T-helper 17 cell (primary cell): ENCODE measurements at places on chromosomes 12 and 14. TPM values are rescaled to one million over a fixed set of nuclear protein-coding genes. Genes with fewer than 3 reads are reported as not detected.

- no peaks in the 10 kb centered on the region for H3K27me3 ChIP-seq
- peaks cover 27% of the 10 kb centered on the region for H3K4me1 ChIP-seq
- no peaks in the 10 kb centered on the region for H3K36me3 ChIP-seq
Observed at GRCh38 chr12:106956048-106956578, 406 bp downstream of the TMEM263 start.

Gene SLC5A8
- not detected for total RNA-seq

DNA sequence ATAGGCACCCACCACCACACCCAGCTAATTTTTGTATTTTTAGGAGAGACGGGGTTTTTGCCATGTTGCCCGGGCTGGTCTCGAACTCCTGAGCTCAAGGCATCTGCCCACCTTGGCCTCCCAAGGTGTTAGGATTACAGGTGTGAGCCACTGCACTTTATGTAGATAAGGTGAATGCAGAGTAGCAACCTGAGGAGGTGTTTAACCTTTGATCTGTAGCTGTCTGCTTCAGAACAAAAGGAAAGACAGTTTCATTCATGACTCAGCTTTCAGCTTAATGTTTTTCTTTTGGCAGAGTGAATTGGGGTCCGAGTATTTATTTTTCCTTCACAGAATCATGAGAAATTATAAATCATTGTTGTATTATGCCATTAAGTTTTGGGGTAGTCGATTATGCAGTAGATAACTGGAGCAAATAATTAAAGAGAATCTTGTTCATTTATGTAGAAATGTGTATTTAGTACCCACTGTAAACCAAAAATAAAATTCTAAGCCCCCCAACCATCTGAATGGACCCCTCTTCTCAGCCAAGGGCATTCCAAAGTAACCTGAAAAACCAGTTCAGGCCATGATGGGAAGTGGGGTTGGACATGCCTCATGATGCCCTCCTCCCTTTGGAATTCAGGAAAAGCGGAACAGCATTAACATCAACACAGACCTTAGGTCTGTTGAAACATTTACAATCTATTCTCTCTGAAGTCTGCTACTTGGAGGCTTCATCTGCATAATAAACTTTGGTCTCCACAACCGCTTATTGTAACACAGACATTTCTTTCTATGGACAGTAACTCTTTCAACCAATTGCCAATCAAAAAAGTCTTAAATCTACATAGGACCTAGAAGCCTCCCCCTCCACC is 10.7 kb upstream of the STX2 start:
- no peak for DNase-seq
- H3K27ac ChIP-seq = no peak overlapping the region
- no peaks in the 10 kb centered on the region for H3K27me3 ChIP-seq

Gene LMNTD1
- not detected for total RNA-seq

Gene FAM186B
- total RNA-seq = 0.39 TPM

Gene INHBC
- total RNA-seq = not detected

Gene STAC3
- 1.6 TPM for total RNA-seq

Gene GARIN6
- total RNA-seq = not detected

DNA sequence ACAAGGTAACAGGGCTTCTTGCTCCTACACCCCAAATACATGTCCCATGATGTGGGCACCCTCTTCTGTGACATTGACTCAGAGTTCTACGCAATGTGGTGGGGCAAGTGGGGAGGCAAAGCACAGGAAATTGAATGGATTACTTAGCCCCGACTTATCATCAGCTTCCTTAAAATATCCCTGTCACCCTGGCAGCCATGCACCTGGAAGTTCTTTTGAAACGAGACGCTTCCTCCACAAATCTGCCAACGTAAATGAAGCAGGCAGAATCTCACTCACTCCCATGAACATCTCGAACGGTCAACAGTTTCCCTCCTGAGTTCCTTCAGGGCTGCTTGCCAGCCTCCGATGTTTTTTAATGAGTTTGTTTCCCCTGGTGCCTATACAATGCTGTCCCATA is 33.5 kb downstream of the RNFT2 start:
- H3K27me3 ChIP-seq = no peaks in the 10 kb centered on the region
- H3K27ac ChIP-seq = no peak overlapping the region
- H3K4me3 ChIP-seq = no peak overlapping the region
- H3K4me1 ChIP-seq = peaks cover 4% of the 10 kb centered on the region
- H3K36me3 ChIP-seq = peaks cover 5% of the 10 kb centered on the region

GRCh38 chr12:12613344-12613743 is 1.7 kb downstream of the CREBL2 start:
- no peaks in the 10 kb centered on the region for H3K27me3 ChIP-seq
- peak overlapping the region; percentile 97 for H3K4me3 ChIP-seq
- H3K4me1 ChIP-seq = peaks cover 51% of the 10 kb centered on the region
- H3K27ac ChIP-seq = peak overlapping the region; percentile 99
- no peak for DNase-seq

Gene TAS2R10
- 0.45 TPM for total RNA-seq

- H3K27me3 ChIP-seq = peaks cover 8% of the 10 kb centered on the region
- no peak overlapping the region for H3K4me3 ChIP-seq
- no peaks in the 10 kb centered on the region for H3K4me1 ChIP-seq
- no peak overlapping the region for H3K27ac ChIP-seq
- peaks cover 1% of the 10 kb centered on the region for H3K36me3 ChIP-seq
Observed at GRCh38 chr12:53811606-53812005, 59.8 kb upstream of the CISTR start.

GRCh38 chr12:24121911-24122310 is 172.4 kb upstream of the SOX5 start:
- no peak for DNase-seq
- no peak overlapping the region for H3K4me3 ChIP-seq
- H3K4me1 ChIP-seq = no peaks in the 10 kb centered on the region
- no peak overlapping the region for H3K27ac ChIP-seq
- H3K36me3 ChIP-seq = no peaks in the 10 kb centered on the region
- H3K27me3 ChIP-seq = no peaks in the 10 kb centered on the region

- H3K4me1 ChIP-seq = peaks cover 2% of the 10 kb centered on the region
- H3K27ac ChIP-seq = no peak overlapping the region
- H3K4me3 ChIP-seq = no peak overlapping the region
- no peaks in the 10 kb centered on the region for H3K36me3 ChIP-seq
- DNase-seq = no peak
Observed at GRCh38 chr12:15526033-15526432, 203.7 kb downstream of the PTPRO start.

DNA sequence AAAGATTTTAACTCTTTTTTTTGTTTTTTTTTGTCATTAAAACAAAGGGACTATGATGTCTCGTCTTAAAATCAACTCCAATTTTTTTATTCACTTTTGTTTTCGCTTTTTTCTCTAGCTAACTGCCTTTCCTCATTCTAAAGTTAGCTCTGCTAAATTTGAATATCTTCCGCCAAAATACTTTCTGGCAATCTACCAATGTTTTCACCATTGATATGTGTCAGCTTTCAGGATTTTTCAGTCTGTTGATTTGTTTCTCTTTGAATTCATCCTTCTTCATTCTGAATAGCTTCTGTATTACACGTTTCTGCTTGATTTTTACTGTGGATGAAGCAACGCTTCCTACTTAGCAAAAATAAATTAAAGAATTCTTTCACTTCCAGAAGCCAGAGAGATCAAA is 38.7 kb upstream of the NOVA1 start:
- no peak for DNase-seq
- no peak overlapping the region for H3K27ac ChIP-seq
- no peaks in the 10 kb centered on the region for H3K36me3 ChIP-seq
- H3K4me3 ChIP-seq = no peak overlapping the region
- no peaks in the 10 kb centered on the region for H3K4me1 ChIP-seq
- H3K27me3 ChIP-seq = no peaks in the 10 kb centered on the region

DNA sequence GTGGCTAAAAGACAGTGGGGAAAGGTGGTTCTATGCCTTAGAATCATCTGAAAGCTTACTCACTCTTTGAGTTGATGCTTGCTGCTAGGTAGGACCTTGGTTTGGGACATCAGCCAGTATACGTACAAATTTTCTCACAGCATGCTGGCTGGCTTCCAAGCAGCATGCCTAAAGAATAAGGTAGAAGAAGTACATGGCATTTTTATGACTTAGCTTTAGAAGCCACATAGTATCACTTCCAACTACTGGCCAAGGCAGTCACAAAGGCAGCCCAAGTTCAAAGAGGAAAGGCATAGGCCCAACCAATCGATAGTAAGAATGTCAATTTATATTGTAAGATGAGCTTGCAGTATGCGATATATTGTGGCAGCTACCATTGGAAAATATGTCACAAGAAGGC is 284.2 kb upstream of the CAND1 start:
- H3K4me3 ChIP-seq = no peak overlapping the region
- DNase-seq = no peak
- peaks cover 11% of the 10 kb centered on the region for H3K27me3 ChIP-seq

DNA sequence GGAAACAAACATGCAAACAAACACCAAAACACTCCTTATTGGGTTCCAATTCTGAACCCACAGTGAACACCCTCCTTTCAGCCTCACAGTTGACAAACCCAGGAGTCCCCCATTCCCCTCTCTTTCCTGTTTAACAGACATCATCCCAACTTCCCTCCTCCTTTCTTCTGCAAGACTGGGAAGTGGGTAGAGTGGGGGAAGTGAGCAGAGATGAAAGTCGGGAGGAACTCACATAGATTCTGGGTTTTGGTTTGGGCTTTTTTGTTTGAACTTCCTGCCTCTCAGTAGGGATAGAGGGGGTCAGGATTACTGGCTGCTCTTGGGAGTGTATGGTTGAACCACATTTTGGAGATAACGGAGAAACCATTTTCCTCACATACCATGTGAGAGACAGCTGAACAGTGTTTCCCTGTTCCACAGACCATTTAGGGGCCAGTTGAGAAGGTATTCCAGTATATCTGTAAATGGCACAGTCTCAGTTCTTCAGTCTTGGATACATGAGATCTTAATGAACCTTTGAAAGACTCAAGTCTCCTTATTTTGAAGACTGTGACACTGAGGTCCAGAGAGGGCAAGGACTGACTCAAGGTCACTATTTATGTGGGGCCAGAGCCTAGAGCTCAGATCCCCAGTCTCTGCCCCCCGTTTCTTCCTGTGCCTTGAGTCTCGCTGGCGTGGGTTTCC is 3.9 kb upstream of the GPR84 start:
- no peak for DNase-seq
- H3K36me3 ChIP-seq = no peaks in the 10 kb centered on the region
- H3K4me3 ChIP-seq = peak overlapping the region; percentile 73
- H3K27ac ChIP-seq = peak overlapping the region; percentile 72
- no peaks in the 10 kb centered on the region for H3K27me3 ChIP-seq

Gene NAV3
- total RNA-seq = not detected

- H3K4me1 ChIP-seq = no peaks in the 10 kb centered on the region
- H3K4me3 ChIP-seq = no peak overlapping the region
- H3K36me3 ChIP-seq = no peaks in the 10 kb centered on the region
- DNase-seq = no peak
Observed at GRCh38 chr14:78088916-78089315, 81.3 kb upstream of the NRXN3 start.

Gene WSCD2
- 0.60 TPM for total RNA-seq

Gene PPM1A
- 67.2 TPM for total RNA-seq

GRCh38 chr12:78018171-78018910 is 187.6 kb downstream of the NAV3 start:
- DNase-seq = no peak
- H3K27ac ChIP-seq = no peak overlapping the region
- no peak overlapping the region for H3K4me3 ChIP-seq

- peaks cover 7% of the 10 kb centered on the region for H3K4me1 ChIP-seq
- H3K36me3 ChIP-seq = peaks cover 2% of the 10 kb centered on the region
- no peak overlapping the region for H3K27ac ChIP-seq
- H3K27me3 ChIP-seq = no peaks in the 10 kb centered on the region
Observed at GRCh38 chr12:94141892-94142291, 6.5 kb upstream of the PLXNC1 start.

GRCh38 chr14:105748204-105748578 is 221.8 kb downstream of the TMEM121 start:
- H3K36me3 ChIP-seq = no peaks in the 10 kb centered on the region
- H3K4me1 ChIP-seq = peaks cover 5% of the 10 kb centered on the region
- H3K27ac ChIP-seq = no peak overlapping the region

Gene BIN2
- 233 TPM for total RNA-seq

Gene TDRD9
- total RNA-seq = not detected

DNA sequence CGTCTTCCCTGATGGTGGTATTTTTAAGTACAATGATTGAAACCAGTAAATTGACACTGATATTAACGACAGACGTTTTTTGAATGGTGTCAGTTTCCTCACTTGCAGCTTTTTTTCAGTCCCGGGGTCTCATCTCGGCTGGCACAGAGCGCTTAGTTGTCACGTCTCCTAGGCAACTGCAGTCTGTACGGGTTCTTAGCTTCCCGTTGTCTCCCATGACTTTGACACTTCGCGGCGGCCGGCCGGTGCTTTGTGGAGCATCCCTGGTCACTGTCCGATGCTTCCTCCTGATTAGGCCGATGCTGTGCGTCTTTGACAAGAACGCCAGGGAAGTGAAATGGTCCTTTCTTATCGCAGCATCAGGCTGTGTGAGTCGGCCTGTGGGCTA is 67.4 kb downstream of the ADGRD1 start:
- DNase-seq = no peak
- no peak overlapping the region for H3K4me3 ChIP-seq
- peaks cover 3% of the 10 kb centered on the region for H3K36me3 ChIP-seq
- peaks cover 38% of the 10 kb centered on the region for H3K27me3 ChIP-seq
- no peaks in the 10 kb centered on the region for H3K4me1 ChIP-seq

Gene ART4
- total RNA-seq = not detected

DNA sequence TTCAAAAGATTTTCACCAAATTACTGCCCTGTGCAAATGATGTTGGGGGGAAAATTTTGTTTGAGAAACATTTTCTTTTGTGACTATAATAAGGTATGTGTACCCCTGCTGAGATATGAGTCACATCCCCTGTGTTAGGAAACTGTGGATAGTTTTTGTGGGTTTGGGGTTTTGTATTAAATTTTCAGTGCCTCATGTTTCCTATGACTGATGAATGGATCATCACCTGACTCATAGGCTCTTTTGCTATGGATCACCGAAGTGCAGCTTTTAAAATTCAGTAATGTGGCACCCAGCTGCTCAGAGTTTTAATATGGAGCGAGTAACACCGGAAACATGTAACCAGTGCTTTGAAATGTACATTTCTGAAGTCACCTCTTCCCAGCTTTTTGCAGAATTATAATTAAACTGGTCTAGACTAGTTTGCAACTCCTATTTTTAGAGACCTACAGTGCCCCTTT is 167.4 kb upstream of the HMGA2 start:
- no peaks in the 10 kb centered on the region for H3K4me1 ChIP-seq
- H3K27me3 ChIP-seq = no peaks in the 10 kb centered on the region

Gene USP44
- 2.2 TPM for total RNA-seq

GRCh38 chr12:113477171-113477841 is 5.6 kb upstream of the LHX5 start:
- H3K4me3 ChIP-seq = no peak overlapping the region
- DNase-seq = no peak
- H3K27ac ChIP-seq = no peak overlapping the region
- peaks cover 18% of the 10 kb centered on the region for H3K4me1 ChIP-seq
- peaks cover 18% of the 10 kb centered on the region for H3K36me3 ChIP-seq

Gene CHURC1
- 78.3 TPM for total RNA-seq
